ENCODE measurements at places on chromosomes 5 and 9. TPM values are rescaled to one million over a fixed set of nuclear protein-coding genes. Genes with fewer than 3 reads are reported as not detected.
A peak's percentile ranks its signal among the peaks of the same experiment; 100 is the strongest.

DNA sequence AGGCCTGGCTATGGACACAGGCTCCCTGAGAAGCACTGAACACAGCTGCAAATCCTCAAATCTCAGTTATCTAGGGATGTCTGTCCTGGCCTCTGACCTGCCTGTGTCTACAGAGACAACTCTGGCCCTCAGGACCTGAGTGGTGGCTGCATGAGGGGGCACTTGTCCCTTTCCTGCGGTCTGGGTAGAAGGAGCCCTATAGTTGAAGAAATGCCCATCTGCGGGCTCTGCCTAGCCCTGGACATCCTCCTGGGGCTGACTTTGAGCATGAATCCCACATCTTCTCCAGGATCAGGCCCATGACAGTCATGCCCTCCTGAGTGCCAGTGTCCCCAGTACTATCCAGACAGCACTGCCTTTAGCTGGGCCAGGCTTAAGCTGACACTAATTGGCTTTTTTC is 10.0 kb downstream of the DNAJB5 start:
- no peaks in the 10 kb centered on the region for H3K27me3 ChIP-seq
- no peaks in the 10 kb centered on the region for H3K36me3 ChIP-seq
- no peak for DNase-seq
- no peak overlapping the region for H3K27ac ChIP-seq
- no peak overlapping the region for H3K4me3 ChIP-seq
- peaks cover 16% of the 10 kb centered on the region for H3K4me1 ChIP-seq

GRCh38 chr5:158194561-158194976 is 335.6 kb upstream of the CLINT1 start:
- H3K4me3 ChIP-seq, result no peak overlapping the region
- DNase-seq, result no peak
- H3K36me3 ChIP-seq, result no peaks in the 10 kb centered on the region
- H3K27ac ChIP-seq, result no peak overlapping the region
- H3K4me1 ChIP-seq, result no peaks in the 10 kb centered on the region

- no peak for DNase-seq
- H3K4me3 ChIP-seq, result no peak overlapping the region
- H3K27ac ChIP-seq, result no peak overlapping the region
- H3K36me3 ChIP-seq, result no peaks in the 10 kb centered on the region
- peaks cover 4% of the 10 kb centered on the region for H3K27me3 ChIP-seq
Observed at GRCh38 chr9:128231638-128232527, 28.7 kb downstream of the DNM1 start.

GRCh38 chr5:173642895-173643481 is 26.5 kb upstream of the BOD1 start:
- H3K4me3 ChIP-seq, result no peak overlapping the region
- H3K36me3 ChIP-seq, result no peaks in the 10 kb centered on the region
- no peaks in the 10 kb centered on the region for H3K4me1 ChIP-seq
- peaks cover 3% of the 10 kb centered on the region for H3K27me3 ChIP-seq

The ARHGEF37 gene
- total RNA-seq, result 1.1 TPM

- H3K4me3 ChIP-seq, result no peak overlapping the region
- peaks cover 37% of the 10 kb centered on the region for H3K4me1 ChIP-seq
- no peaks in the 10 kb centered on the region for H3K27me3 ChIP-seq
- DNase-seq, result no peak
- peak overlapping the region; percentile 1 for H3K27ac ChIP-seq
Observed at GRCh38 chr5:154203798-154204578, 13.5 kb downstream of the GALNT10 start.

The INVS gene
- total RNA-seq, result 21.3 TPM

- H3K4me3 ChIP-seq, result no peak overlapping the region
- no peak overlapping the region for H3K27ac ChIP-seq
- DNase-seq, result no peak
- H3K27me3 ChIP-seq, result no peaks in the 10 kb centered on the region
- H3K4me1 ChIP-seq, result no peaks in the 10 kb centered on the region
- H3K36me3 ChIP-seq, result no peaks in the 10 kb centered on the region
Observed at GRCh38 chr5:123813937-123814624, 302.1 kb downstream of the CSNK1G3 start.

The SH3PXD2B gene
- 0.06 TPM for total RNA-seq

DNA sequence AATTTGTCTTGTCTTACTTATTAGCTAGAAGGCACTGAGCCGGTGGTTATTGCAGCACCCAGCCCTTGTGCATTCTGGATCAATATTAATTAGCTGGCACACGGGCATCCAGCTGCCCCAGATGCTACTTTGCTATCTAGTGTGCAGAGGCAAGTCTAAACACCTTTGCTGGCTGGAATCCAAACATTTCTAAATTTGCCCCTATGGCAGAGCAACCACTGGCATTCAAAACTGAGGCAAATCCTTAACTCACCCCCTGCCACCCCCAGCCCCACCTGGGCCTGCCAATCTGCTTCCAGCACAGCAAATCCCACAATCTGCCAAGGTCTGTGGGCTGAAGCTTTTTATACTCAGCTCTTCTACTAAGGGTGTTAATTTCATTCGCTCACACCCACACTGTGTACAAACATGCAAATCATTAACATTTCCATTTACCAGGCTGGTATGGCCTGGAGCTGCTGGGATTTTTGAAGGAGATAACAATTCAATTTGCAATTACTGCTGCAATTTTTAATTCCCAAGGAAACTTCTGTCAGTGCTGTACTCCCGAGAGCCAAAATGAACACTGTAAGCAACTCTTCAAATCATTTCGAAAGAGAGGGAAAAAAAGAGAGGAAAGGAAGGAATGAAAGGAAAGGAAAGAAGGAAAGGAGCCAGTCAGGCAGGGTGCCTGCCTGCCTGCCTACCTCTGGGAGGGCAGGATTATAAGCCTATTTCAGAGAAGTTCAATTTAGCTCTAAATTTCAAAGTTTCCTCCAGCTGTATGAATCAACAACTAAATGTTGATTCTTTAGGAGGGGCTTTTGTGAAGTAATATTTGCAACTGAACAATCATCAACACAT is 35.5 kb downstream of the RAPGEF1 start:
- peaks cover 11% of the 10 kb centered on the region for H3K36me3 ChIP-seq
- peak overlapping the region; percentile 47 for H3K27ac ChIP-seq
- H3K4me3 ChIP-seq, result no peak overlapping the region
- no peaks in the 10 kb centered on the region for H3K27me3 ChIP-seq
- DNase-seq, result no peak

- H3K27me3 ChIP-seq, result peaks cover 28% of the 10 kb centered on the region
- H3K27ac ChIP-seq, result no peak overlapping the region
- no peak for DNase-seq
- H3K36me3 ChIP-seq, result no peaks in the 10 kb centered on the region
- no peak overlapping the region for H3K4me3 ChIP-seq
Observed at GRCh38 chr5:133439859-133440258, 172.5 kb downstream of the FSTL4 start.

GRCh38 chr5:112417931-112418658 is 982 bp downstream of the EPB41L4A start:
- H3K4me3 ChIP-seq, result peak overlapping the region; percentile 69
- peaks cover 69% of the 10 kb centered on the region for H3K27me3 ChIP-seq
- H3K36me3 ChIP-seq, result no peaks in the 10 kb centered on the region
- peak; percentile 79 for DNase-seq
- peak overlapping the region; percentile 31 for H3K27ac ChIP-seq

The OGN gene
- not detected for total RNA-seq

The GGTA1 gene
- total RNA-seq, result not detected

The CRHBP gene
- not detected for total RNA-seq

- peaks cover 3% of the 10 kb centered on the region for H3K4me1 ChIP-seq
- H3K27me3 ChIP-seq, result no peaks in the 10 kb centered on the region
- no peak for DNase-seq
- H3K4me3 ChIP-seq, result no peak overlapping the region
Observed at GRCh38 chr5:142896325-142897007, 126.3 kb downstream of the ARHGAP26 start.

The PCDH12 gene
- 0.12 TPM for total RNA-seq

- H3K4me3 ChIP-seq, result no peak overlapping the region
- no peaks in the 10 kb centered on the region for H3K4me1 ChIP-seq
- no peak for DNase-seq
- no peak overlapping the region for H3K27ac ChIP-seq
- H3K36me3 ChIP-seq, result no peaks in the 10 kb centered on the region
Observed at GRCh38 chr5:83034528-83035207, 42.5 kb downstream of the TMEM167A start.

The SEMA5A gene
- total RNA-seq, result 0.02 TPM

GRCh38 chr5:2284678-2285077 is 402.0 kb upstream of the IRX4 start:
- no peaks in the 10 kb centered on the region for H3K27me3 ChIP-seq
- no peak overlapping the region for H3K4me3 ChIP-seq
- no peak for DNase-seq
- H3K27ac ChIP-seq, result no peak overlapping the region
- no peaks in the 10 kb centered on the region for H3K36me3 ChIP-seq

DNA sequence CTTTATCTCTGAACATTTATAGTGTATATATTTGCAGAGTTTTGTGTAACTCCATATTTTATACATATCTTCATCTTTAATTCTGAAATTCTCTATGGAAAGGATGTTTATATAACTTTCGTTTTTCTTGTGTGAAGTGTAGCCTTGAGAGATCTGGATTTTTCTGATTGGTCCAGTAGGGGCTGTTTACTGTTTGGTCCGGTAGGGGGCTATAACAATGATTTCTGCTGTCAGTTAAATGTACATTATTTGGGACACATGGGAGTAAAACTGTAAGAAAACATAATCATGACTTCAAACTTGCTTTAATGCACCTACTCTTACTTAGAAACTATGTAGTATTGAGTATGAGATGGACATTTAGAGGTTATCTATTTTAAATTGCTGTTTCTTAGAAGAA is 527.1 kb upstream of the ARRDC3 start:
- DNase-seq, result no peak
- no peaks in the 10 kb centered on the region for H3K27me3 ChIP-seq
- no peaks in the 10 kb centered on the region for H3K36me3 ChIP-seq
- no peak overlapping the region for H3K27ac ChIP-seq
- H3K4me1 ChIP-seq, result no peaks in the 10 kb centered on the region

GRCh38 chr5:179923436-179923835 is 15.7 kb upstream of the TBC1D9B start:
- H3K4me1 ChIP-seq, result no peaks in the 10 kb centered on the region
- no peak overlapping the region for H3K27ac ChIP-seq

DNA sequence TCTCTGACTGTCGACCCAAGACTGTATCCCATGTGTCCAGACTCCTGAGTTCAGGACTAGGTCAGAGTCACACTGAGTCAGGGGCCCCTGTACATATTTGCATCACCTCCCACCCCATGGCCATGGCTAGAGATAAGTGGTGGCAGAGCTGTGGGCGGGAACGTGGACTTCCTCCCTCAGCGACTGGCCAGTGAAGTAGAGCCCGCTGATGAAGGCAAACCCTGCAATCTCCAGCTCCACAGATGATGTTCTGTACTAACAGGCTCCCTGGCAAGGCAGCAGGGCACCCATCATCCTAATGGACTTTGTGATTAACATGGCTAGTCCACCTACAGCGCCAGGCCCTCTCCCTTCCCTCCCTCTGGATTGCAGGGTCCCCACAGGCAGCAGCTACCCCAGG is 110.5 kb upstream of the LRRTM2 start:
- DNase-seq, result peak; percentile 37
- H3K27ac ChIP-seq, result no peak overlapping the region
- H3K4me3 ChIP-seq, result no peak overlapping the region
- H3K36me3 ChIP-seq, result no peaks in the 10 kb centered on the region
- H3K27me3 ChIP-seq, result no peaks in the 10 kb centered on the region
